ENCODE measurements at places on chromosomes 5 and 9.

DNA sequence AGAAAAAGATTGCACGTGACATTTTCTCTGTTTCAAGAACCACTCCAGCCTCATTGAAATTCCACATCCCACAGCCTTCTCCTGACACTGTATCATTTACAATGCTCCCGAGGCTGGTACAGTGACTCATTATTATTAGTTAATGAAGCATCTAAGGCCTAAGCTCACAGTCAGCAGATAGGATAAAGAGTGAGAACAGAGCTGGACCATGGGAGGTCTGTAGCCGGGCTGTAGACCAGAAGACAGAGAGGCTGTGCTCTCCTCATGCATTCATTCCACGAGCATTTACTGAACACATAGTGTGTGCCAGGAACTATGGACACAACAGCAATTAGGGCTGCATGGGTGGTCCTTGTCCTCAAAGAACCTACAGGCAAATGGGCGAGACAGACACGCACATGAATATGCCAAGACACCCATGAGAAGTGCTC is 47.3 kb upstream of the GALNT10 start:
- no peak for DNase-seq

GRCh38 chr5:113132564-113132963 is 156.0 kb downstream of the DCP2 start:
- DNase-seq, result no peak

- no peak for DNase-seq
Measured at GRCh38 chr5:115461506-115462290, 82.9 kb downstream of the FEM1C start.

DNA sequence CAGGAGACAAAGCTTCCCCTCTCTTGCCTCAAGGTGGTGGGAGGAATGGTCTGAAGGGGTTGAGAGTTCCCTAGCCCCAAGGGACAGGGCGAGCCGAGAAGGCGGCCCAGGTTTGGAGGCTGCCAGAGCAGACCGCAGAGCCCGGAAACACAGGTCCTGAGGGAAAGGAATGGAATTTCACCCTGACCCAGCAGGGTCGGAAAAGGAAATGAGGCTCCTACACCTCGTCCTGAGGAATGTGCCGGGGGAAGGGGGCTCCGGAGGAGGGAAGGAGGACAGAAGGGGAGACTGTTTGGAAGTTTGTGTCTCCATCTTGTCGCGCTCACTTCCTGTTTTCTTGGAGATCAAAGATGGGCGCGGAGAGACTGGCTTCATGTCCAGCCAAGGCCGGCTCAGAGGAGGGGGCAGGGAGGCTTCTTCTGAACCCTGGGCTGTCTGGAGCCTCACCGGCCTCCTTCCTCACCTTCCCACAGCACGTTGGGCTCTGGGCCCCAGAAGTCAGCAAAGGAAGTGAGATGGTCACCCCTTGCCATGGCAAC is 9.6 kb downstream of the ENG start:
- no peak for DNase-seq

DNA sequence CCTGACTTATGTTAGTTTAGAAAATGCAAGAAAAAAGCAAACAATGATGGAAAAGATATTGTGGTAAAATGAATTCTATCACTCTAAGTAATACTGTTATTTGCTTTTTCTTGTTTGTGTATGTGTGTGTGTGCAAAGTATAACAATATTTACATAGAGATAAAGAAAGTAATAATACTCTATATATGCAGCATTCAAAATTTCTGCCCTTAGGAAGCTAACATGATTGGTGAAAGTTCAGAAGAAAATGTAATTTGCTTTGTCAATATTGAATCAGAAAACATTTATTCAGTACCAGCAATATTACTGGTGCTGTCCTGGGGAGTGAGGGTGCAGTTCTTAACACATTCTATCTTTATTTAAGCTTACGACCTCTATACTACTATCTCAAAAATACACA is 12.9 kb upstream of the PRDM9 start:
- DNase-seq, result no peak

DNA sequence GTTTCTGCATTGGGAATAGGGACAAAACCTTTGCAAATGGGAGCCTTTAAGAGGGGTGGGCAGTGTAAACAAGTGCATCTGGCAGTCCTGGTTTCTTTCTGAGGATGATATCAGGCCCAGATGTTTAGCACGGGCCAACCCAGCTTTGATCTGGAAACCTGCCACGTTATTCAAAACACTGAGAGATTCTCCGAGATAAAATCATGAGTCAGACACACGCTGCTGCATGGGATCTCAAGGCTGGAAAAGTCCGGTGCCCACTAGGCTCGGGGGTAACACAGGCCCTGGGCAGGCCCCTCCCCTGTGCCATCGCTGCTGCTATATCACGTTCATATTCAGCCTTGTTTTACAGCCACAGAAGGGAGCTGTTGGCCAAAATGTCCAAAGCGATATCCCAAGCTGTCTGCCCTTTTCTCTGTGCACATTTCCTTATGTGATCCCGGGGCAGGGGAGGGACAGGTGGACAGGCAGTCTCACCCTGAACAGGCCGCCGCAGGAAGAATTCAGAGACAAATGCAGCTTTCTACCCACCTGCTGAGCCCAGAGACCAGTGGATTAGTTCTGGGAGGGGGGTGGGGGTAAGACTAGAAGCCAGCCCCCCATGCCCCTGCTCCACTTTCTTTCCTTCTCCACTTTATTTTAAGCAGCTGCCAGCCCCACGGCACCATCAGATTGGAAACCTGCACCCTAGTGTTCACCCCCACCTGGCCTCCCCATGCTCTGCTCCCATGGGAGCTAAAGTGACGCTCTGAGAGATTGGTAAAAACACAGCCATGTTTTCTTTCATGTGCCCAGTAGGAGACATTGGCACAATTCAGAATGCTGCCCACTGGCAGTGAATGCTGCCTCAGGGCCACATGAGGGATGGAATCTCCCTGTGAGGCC is 63.1 kb downstream of the TMOD1 start:
- peak; percentile 84 for DNase-seq

DNA sequence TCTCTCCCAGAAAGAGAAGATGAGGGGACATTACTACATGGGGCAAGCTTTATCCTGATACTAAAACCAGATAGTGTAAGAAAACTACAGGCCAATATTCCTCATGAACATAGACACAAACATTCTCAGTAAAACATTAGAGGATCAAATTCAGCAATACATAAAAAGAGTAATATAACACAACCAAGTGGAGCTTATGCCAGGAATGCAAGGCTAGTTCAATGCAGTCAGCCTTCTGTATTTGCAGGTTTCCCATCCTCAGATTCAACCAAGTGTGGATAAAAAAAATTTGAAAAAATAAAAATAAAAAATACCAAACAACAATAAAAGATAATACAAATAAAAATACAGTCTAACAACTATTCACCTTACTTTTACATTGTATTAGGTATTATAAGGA is 31.3 kb downstream of the CCDC69 start:
- DNase-seq, result no peak

GRCh38 chr9:18675332-18675731 is 201.4 kb downstream of the ADAMTSL1 start:
- no peak for DNase-seq

DNA sequence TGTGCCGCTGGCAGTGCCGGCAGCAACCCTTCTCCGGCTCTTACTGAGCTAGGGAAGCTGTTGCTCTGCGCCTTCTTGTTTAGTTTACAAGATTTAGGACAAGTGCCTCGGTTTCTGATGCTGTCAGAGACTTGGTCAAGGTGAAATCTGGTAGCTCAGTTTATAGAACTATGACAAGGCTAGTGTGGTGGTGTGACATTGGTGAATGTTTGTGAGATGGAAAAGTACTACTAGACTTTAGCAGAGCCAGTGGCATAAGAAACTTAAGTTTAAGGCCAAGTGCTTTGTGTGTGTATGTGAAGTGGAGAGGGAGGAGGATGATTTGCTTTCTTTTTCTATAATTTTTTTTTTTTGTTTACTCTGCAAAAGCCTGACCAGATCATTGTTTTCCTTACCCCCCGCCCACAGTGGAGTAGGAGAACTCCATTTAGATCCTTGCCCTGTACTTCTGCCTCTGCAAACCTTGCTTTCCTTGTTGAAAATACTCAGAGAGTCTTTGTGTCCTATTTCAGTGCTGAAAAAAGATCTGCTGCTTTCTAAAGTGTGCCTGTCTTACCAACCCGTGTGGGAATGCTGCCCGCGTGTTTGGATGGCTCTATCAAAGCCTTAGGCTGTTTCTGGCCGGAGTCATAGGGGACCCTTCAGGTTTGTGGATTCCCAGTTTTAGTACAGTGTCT is 75.9 kb downstream of the TRIO start:
- no peak for DNase-seq

- DNase-seq, result no peak
Measured at GRCh38 chr9:129568560-129569501, 52.1 kb downstream of the C9orf50 start.

DNA sequence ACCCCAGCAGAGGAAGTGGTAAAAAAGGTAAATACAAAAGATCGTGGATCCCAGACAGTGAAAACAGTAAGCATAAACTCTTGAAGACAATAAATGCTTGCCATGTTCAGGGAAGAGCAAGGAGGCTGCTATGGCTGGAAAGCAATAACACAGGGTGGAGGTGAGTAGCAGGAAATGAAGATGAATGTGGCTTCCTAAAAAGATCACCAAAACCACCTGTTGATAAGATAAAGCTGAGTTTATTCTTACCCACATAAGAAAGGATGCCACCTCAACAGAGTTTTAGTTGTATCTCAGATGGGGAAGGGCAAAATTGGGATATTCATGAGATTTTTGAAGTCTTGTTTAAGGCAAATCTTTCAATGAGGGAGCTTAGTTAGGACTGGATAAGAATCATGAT is 273.3 kb downstream of the MSX2 start:
- no peak for DNase-seq

GRCh38 chr5:15248731-15249130 is 251.2 kb upstream of the FBXL7 start:
- no peak for DNase-seq

DNA sequence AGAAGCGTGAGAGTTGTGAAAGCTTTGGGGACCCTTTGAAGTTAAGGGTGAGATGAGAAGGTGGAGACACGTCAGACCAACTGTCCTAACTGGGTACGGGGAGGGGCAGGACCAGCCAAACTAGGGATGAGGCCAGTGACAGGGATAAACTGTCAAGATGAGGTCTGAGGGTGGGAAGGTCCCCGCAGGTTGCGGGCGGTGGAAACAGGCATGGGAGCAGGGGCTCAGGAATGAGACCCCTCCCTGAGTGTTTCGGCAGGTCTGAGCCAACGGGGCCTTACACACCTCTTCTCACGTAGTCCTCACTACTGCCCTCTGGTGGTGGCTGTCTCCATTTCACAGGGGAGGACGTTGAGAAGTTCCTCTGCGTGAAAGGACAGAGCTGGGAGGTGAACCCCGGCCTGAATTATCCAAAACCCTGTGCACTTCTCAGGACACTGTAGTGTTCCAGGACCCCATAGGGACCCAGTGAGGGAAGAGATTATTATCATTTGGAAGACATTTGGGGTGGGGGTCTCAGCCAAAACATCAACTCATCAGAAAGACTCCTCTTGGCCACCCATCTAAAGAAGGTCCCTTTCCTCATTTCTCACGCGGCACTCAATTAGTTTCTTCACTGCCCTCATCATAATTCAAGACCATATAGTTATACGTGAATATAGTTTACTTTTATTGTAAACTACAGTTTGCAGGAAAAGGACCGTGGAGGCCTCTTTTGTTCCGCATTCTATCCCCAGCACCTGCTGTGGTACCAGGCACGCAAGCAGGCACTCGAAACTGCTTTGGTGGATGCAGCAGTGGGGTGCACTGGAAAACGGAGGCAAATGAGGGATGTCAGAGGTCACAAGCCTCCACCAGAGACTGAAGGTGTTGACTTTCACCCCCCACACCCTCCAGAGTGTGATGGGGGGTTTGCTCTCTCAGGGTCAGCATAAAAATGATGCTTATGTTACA is 21.7 kb upstream of the NANS start:
- peak; percentile 53 for DNase-seq

DNA sequence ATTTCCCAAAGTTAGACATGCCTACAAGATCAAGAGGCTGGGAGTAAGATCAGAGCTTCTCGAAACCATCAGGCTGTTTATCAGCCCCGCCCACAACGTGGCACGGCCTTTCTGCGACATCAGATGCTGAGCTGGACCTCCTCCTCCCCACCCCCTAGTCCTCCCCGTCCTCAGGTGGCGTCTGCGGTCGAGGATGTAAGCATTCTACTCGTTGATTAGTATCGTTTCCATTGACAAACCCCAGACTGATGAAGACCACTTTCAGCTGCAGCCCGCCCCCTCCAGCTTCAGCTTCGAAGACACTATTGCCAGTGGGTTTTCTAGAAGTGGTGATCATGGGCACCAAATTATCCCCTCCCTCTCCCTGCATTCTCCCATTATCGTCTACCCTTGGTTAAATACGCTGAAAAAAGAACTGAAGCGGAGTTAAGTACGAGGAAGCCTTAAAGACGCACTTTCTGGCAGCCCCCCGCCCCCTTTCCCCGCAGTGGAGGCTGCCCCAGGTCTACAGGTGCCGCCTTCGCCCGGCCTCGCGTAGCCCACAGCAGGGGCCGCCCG is 1.1 kb downstream of the PPIC start:
- DNase-seq, result no peak

- no peak for DNase-seq
Measured at GRCh38 chr5:77642738-77643653, 4.5 kb upstream of the OTP start.

GRCh38 chr9:1429297-1429696 is 379.1 kb downstream of the DMRT2 start:
- peak; percentile 20 for DNase-seq

GRCh38 chr5:90386099-90386710 is 23.4 kb downstream of the CETN3 start:
- DNase-seq, result peak; percentile 1

DNA sequence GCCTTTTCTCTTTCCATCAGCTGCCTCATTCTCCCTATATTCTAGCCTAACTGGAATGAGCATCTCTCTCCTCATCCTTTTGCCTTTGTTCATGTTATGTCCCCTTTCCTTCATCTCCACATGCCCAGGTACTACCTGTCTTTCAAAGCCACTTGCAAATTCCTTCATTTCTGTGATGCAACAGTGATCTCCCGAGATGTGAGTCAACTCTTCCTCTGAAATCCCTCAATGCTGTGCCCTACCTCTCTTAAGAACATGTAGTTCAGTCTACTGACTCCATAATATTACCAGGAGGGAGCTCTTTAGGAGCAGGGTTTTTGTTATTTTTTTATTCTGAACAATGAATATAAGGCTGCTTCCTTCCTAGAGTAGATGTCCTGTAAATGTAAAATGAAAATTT is 91.6 kb downstream of the ZNF462 start:
- DNase-seq, result no peak

- DNase-seq, result no peak
Measured at GRCh38 chr5:66252849-66253248, 108.7 kb downstream of the SREK1 start.

DNA sequence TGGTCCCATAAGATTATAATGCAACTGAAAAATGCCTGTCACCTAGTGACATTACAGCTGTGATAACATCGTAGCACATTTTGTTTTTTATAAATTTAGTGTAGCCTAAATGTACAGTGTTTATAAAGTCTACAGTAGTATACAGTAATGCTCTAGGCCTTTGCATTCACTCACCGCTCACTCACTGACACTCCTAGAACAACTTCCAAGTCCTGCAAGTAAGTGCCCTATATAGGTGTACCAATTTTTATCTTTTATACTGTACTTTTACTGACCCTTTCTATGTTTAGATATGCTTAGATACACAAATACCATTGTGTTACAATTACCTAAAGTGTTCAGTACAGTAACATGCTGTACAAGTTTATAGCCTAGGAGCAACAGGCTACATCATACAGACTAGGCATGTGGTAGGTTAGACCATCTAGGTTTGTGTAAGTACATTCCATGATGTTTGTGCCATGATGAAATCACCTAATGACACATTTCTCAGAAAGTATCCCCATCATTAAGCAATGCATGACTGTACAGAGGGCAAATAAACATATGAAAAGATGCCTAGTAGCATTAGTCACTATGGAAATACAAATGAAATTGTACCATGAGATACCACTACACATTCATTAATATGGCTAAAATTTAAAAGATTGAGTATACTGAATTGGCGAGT is 127.6 kb downstream of the TRPM6 start:
- no peak for DNase-seq
